ENCODE measurements at places on chromosomes 11 and 22.

DNA sequence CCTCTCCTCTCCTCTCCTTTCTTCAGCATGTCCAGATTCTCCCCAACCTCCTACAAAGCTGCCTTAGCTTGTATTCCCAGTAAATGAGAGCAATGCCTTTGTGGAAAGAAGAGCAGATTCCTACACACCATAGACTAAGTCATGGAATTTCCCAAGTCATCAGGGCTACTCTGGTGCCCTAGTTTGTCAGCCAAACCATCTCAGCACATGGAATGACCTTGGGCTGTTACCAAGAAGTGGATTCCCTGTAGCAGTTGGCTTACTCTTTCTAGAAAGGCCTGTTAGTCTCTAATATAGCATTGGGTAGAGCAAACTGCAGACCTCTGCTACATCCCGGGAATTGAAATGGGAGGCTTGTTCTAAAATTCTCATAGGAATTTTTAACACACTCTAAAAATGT, 108.9 kb upstream of the OLFML1 start:
- DNase-seq = no peak

GRCh38 chr11:16605389-16605893, 133.0 kb upstream of the C11orf58 start:
- no peak for DNase-seq

DNA sequence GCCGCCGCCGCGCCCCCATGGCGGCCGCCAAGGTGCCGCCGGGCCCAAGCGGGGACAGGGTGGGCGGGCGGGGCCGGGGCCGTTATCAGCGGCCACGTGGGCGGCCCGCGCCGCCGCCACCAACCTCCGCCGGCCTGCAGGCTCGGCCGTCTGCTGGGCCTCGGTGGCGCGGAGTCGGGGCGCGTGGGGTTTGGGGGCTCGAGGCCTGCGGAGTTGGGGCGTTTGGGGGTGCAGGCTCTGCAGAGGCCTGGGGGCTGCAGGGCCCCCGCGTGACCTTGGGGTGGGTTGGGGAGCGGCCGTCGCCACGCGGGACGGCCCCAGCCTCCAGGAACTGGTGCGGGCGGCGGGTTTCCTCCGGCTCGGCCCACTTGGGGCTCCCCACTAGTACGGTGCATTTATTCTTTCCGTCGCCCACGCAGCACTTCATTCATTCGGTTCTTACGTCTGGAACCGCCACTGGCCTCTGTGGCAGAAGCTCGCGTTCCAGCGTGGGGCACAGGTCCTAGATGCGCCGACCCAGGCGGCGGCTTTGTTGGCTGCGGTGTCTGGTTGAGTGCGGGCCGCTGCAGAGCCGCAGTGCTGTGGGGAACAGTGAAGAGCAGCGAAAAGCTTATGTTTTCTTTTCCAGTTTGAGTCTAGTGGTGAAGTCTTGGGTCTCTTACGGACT, 740 bp upstream of the TRMT2A start:
- DNase-seq = peak; percentile 55

DNA sequence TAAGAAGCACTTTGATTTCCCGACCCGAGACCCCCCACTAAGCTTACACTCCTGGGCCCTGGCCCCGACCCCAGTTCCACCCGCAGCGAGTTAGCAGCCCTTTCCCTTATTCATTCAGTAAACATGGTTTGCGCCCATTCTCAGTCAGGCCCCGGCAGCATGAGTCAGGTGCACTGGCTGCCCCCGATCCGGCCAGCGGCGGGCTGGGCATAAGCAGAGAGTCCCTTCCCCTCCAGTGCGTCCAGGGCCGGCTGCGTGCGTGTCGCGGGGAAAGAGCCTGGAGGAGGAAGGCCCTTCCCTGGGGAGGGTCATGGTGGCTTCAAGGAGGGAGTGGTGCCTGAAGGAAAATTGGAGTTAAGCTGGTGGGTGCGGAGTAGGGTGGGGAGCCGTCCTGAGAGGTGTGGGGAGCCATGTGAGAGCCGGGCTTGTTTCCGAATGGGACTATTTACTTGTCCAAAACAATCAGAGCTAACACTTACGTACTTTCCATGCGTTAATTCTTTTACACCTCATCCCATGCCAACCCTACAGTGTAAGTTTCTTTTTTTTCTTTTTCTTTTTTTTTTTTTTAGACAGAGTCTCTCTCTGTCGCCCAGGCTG, 657 bp downstream of the IGHMBP2 start:
- peak; percentile 11 for DNase-seq

GRCh38 chr11:72102946-72103753, at the start of gene LAMTOR1:
Gene LAMTOR1 (minus strand): TSS chr11:72103297. CDS start chr11:72103224, 73 bp downstream.
- peak; percentile 96 for DNase-seq

DNA sequence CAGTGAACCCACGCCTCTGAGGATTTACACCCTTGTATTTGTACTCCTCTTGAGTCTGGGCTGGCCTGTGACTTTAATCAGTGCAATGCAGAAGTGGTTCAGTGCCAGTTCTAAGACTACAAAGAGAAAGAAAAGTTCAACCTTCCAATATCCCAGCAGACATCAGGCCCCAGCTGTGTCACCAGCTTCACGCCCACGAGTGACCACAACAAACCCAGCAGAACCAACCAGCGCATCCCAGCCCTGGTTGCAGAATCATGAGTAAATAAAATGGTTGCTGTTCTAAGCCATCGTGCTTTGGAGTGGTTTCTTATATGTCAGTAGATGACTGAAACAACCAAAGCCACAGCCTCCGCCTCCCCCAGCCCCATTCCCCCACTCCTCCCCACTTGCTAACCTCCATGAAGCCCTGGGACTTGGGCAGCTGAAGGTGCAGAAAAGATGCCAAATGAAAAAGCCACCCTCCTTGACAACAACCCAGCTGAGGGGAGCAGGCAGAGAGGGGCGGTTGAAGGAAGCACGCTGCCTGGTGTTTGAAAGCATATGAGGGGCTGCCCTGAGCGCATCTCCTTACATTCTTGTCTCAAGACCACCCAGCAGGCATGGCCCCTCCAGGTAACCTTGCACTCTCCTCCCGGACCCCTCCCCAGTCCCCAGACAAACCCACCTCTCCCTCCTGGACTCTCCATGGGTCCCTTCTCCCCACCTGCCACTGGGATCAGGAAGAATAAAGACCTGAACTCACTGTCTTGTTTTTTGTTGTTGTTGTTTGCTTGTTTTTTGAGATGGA, 20.9 kb downstream of the TSKU start:
- peak; percentile 38 for DNase-seq

- no peak for DNase-seq
Measured at GRCh38 chr11:10327254-10327653, 22.4 kb downstream of the ADM start.

DNA sequence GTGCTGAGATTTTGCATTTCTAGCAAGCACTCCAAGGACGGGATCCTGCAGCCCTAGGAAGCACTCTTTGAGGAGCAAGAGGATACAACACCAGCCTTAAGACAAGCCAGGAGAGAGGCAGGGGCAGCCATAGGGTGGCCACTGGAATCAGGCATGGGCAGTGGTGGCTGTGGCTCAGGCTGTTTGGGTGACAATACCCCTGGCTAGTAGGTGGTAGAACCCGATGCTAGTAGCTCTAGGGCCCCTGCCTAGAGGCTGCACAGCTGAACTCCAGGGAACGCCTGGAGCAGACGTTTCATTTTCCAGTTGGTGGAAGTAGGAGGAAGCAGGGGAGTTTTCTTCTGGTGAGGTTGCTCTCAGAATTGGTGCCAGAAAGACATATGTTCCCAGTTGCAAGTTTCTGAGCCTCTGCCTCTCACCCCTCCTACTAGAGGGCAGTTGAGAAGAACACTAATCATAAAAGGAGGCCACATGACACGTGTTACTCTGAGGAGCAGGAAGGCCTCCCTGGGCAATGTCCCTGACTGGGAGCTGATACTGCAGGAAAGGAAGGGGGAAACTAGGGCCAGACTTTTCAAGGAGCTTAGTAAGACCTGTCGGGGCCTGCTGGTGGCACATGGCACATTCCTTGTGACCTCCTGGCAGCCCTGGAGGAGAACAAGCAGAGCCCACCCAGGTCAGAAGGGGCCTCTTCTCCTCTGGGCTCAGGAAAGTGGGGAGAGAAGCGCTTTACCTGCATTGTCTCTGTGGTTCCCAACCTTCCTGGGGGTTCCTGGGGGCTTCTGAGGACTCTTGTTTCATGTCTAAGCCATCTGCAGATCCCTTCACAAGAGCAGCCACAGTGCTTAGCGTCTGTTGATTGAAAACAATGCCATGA, 56.6 kb upstream of the DRD2 start:
- no peak for DNase-seq

DNA sequence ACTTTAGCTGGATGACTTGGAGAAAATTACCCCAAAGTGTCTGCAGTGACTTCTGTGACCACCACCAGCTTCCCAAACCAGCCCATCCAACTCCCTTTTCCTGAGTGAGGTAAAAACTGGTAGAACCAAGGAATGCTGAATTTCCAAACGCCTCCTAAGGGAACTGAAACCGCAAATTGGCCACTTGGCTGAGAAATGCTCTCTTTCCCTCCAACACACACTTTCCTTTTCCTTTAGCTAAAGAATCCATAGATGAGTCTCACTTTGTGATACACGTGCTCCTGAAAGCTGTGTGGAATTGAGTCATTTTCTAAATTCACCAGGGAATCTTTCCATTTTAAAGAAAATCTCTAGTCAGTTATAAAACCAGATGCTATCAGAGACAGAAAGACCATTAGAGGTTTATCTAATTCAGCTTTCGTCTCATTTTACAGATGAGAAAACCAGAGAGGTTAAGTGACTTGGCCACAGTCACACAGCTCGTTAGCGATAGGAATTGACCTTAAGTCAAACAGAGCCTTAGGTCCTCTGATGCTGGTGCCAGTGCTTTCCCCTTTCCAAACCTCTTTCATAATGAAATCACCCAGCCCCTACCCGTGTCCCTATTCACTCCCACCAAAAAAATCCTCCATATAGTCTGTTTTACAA, 137.2 kb downstream of the COMMD9 start:
- no peak for DNase-seq

GRCh38 chr11:77072851-77073327, 6.1 kb downstream of the CAPN5 start:
- DNase-seq = no peak

DNA sequence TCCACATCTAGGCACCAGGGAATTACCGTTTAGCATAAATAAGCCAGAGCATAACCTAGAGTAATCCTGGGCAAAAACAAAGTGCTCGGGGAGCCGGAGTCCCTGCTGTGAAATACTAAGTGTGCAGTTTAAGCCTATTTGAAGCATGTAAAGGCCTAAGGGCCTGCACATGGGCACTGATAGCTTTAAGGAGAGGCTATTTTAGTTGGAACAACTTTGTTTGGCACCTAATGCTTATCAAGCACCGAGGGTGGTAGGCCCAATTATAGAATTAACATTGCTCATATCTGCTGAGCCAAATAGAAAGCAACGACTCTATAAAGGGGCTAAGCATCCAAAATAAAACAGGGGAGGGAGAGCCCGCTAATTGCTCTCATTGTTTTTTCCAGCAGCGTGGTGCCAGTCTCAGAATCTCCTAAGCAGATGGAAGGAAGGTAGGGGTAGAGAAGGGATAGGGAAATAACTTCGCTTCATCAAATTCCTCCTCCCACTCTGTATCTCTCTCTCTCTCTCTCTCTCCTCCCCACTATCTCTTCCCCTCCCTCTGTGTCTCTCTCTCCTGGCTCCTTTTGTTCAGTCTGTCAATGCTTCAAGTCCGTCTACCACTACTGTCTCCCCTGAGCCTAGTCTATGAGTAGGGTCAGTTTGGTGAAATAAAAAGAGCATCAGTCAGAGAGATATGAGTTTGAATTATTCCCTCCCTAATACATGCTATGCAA, 292.8 kb downstream of the NXPE2 start:
- DNase-seq = no peak

DNA sequence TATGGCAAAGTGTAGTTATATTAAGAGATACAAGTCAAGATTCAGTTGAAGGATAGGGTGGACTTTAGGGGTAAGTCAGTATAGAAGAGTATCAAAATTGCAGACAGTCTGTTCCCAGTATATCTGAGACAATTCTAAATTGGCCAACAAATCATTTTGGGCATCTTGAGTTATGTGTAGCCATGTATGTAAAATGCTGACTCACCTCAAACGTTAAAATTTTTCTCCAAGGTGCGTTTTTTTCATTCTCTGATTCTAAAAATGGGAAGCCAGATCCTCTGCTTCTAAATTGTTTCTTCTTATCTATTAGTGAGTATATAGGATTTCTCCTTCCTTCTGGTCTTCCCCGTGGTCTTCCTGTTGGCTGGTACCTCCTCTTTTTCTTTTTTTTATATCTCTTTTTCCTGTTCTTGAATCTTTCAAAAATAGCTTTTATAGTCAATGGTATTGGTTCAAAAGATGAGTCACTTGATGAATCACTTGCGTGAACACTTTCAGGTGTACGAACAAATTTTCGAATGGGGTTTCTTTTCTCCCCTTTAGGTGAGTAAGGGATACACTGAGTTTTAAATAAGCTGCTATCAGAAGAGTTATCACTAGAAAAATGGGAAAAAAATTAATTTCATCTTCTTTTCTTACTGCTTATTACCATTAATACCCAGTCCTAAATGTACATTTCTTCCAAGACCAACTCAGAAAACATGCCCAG, 3.2 kb downstream of the TAF1D start:
- DNase-seq = no peak

- DNase-seq = no peak
Measured at GRCh38 chr11:20355221-20356219, 8.0 kb upstream of the HTATIP2 start.

DNA sequence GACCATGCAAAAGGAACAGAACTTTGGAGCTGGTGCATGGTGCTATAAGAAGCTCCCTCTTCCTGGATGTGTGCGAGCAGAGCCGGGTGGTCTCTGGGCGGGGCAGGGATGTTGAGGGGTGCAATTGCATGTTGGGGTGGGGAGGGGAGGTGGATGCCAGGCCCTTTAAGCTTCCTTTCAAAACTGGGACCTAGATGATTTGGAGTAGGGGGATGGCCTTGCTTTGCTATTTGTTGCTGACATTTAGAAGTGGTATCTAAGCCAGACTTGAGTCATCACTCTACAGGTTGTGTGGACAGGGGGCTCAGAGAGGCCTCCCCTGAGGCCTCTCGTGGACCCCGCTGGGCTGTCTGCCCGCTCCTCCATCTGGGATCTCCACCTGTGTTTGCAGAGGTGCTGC, 24.8 kb downstream of the FBLN1 start:
- DNase-seq = no peak

GRCh38 chr11:35173011-35173511, 34.1 kb downstream of the CD44 start:
- DNase-seq = no peak

GRCh38 chr11:61509043-61510029, 787 bp downstream of the LRRC10B start:
- DNase-seq = peak; percentile 22

- no peak for DNase-seq
Measured at GRCh38 chr22:22082960-22083359, 100.4 kb upstream of the TOP3B start.

GRCh38 chr11:130397780-130398179, 30.6 kb downstream of the ADAMTS8 start:
- no peak for DNase-seq

GRCh38 chr11:73597956-73598718, at the start of gene FAM168A:
Gene FAM168A (minus strand): TSS chr11:73598112. CDS start chr11:73468474, 129,638 bp downstream.
- peak; percentile 88 for DNase-seq

- no peak for DNase-seq
Measured at GRCh38 chr11:11976481-11977127, 31.8 kb downstream of the DKK3 start.

All from activated gamma-delta T cell treated with anti-CD3 and anti-CD28 coated beads, Interleukin-2, amount 50 U/mL, for 16 hours (primary cell).